ENCODE measurements at places on chromosomes 13 and 19. TPM values are rescaled to one million over a fixed set of nuclear protein-coding genes. Genes with fewer than 3 reads are reported as not detected.

- no peak for DNase-seq
Observed at GRCh38 chr13:75569576-75569975, 20.0 kb downstream of the UCHL3 start.

DNA sequence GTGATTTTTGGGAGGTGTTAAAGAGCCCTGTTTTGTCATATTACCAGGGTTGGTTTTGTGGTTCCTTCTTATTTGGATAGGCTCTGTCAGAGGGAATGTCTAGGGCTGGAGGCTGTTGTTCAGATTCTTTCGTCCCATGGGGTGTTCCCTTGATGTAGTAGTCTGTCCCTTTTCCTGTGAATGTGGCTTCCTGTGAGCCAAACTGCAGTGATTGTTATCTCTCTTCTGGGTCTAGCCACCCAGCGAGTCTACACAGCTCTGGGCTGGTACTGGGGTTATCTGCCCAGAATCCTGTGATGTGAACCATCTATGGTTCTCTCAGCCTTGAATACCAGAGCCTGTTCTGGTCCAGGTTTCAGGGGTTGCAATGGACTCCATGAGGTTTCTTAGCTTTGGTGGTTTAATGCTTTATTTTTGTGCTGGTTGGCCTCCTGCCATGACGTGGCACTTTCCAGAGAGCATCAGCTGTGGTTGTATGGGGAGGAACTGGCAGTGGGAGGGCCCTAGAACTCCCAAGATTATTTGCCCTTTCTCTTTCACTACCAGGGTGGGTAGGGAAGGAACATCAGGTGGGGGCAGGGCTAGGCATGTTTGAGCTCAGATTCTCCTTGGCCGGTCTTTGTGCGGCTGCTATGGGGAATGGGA is 78.8 kb downstream of the SPRY2 start:
- DNase-seq = no peak

- no peak for DNase-seq
Observed at GRCh38 chr13:53144826-53145225, 116.2 kb downstream of the OLFM4 start.

DNA sequence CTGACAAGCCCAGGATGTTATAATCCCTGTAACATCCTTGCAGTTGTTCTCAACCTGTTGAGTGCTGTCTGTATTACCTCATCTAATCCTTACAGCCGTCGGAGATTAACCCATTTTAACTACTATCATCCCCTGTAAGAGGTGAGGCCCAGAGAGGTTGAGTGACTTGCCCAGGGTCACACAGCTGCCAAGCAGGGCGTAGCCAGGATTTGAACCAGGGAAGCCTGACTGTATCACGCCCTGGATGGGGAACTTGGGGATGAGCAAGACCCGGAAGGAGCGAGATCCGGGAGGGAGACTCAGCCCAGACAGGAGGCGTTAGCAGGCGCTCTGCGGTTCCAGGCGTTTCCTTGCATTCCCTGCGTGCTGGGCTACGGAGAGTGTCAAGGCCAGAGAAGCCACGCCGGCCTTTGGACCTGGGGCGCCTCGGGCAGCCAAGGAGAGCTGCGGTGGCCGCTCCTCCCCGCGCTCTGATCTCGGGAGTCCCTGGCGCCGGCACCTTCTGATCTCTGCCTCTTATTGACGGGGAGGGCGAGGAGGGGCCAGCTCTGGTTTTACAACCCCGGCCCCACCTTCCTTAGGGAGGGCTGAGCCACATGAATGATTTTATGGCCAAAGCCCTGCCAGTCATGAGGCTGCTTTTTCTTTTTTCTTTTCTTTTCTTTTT is 6.2 kb downstream of the SULT2B1 start:
- no peak for DNase-seq

NFIC gene
- 31.0 TPM for polyA plus RNA-seq

RPL28 gene
- polyA plus RNA-seq = 1,201 TPM

DNA sequence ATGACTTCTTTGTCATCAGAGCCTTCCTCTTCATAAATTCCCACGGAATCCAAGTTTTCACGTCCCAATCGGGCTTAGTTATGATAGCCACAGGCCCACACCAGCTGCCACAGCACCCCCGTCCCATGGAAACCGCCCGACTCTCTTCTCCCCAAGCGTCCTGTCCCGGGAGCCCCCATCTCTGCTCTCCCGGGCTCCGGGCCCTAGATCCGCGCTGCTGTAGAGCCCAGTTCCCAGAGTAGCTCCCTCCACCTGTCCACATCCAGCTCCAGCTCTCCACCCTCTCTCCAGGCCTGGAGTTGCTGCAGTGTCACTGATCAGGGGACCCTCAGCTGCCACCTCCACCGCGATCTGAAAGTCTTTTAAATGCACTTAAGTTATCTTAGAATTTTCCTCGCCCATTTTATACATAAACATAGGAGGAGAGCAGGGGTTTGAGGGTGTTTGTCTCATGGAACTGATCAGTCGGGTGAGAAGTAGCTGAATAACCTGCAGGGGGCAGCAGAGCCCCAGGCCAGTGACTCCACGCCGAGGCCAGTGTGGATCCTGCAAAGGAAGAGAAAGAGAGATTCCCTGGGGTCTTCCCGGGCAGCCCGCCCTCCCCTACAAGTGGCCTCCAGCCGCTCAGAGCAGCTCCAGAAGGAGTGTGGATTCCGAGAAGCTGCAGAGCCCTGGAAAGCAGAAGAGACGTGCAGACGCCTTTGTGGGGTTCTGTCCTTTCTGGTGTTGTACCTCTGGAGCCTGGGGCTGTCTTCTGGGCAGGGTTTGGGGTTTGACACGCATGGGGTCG is 1.1 kb upstream of the ZNF763 start:
- peak; percentile 93 for DNase-seq

CEACAM4 gene
- not detected for polyA plus RNA-seq

NECTIN2 gene
- polyA plus RNA-seq = 44.5 TPM

GRCh38 chr19:36182612-36183244 is 30.5 kb upstream of the COX7A1 start:
- no peak for DNase-seq

- DNase-seq = no peak
Observed at GRCh38 chr19:328025-328505, 16.5 kb downstream of the MIER2 start.

SOX21 gene
- not detected for polyA plus RNA-seq

- DNase-seq = no peak
Observed at GRCh38 chr13:24092108-24092507, 68.4 kb upstream of the SPATA13 start.

DNA sequence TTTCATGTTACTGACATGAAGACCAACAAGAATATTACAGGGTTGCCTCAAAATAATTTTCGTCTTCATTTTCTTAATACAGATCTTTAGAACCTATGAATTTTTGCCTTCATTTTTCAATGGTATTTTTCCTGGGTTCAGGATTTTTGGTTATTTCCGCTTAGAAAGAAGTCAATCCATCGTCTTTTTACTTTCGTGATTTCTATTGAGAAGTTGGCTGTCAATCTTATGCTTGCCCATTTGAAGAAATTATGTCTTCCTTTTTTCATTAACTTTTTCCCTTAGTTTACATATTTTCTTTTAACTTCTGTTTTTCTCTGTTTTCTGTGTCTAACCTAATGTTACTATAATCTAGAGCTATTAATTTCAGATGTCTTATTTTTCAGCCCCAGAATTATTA is 868.9 kb upstream of the SLC10A2 start:
- DNase-seq = no peak

SIGLECL1 gene
- polyA plus RNA-seq = not detected

GRCh38 chr13:97225533-97225932 is 3.4 kb downstream of the MBNL2 start:
- DNase-seq = no peak

DNA sequence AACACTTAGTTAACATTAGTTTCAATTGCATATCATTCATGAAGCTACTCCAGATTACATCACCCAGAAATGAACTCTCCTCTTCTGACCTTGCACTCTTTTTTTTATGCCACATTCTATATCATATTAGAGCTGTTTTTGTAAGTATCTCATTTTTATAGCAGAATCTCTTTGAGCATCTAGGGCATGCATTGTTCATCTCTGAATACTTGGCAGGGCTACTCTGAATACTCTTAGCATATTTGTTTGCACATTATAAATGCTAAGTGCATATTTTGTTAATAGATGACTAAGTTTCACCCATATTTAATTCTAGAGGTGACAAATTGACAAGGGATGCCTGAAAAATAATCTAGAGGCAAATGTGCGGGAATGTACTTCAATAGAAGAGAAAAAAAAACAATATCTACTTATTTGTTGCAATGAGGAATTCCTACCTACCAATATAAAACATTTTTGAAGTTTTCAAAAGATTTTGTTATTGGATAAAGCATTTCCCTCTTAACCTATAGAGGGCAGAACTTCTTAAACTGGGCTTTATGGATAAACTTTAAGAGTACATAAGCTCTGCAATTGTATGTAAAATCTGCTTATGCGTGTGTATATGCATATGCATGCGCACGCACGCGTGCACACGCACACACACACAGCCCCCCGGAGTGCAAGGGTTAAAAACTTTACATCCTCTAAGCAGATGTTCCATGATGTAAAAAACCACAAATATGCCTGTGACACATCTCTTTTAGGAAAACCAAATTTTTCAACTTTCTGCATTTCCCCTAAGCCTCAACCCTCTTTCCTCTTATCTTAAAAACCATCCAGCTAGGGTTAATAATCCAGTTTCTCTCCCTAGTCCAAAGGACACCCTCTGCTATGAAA is 73.0 kb upstream of the OXGR1 start:
- DNase-seq = no peak

GRCh38 chr13:112648966-112649690 is 40.7 kb upstream of the ATP11A start:
- no peak for DNase-seq
